ENCODE measurements at places on chromosomes 4 and X.

GRCh38 chr4:59222221-59222620 is 1977.9 kb upstream of the ADGRL3 start:
- DNase-seq = no peak

- no peak for DNase-seq
Observed at GRCh38 chr4:8081621-8082516, 76.7 kb downstream of the ABLIM2 start.

GRCh38 chr4:98536631-98537030 is 121.8 kb downstream of the TSPAN5 start:
- no peak for DNase-seq

DNA sequence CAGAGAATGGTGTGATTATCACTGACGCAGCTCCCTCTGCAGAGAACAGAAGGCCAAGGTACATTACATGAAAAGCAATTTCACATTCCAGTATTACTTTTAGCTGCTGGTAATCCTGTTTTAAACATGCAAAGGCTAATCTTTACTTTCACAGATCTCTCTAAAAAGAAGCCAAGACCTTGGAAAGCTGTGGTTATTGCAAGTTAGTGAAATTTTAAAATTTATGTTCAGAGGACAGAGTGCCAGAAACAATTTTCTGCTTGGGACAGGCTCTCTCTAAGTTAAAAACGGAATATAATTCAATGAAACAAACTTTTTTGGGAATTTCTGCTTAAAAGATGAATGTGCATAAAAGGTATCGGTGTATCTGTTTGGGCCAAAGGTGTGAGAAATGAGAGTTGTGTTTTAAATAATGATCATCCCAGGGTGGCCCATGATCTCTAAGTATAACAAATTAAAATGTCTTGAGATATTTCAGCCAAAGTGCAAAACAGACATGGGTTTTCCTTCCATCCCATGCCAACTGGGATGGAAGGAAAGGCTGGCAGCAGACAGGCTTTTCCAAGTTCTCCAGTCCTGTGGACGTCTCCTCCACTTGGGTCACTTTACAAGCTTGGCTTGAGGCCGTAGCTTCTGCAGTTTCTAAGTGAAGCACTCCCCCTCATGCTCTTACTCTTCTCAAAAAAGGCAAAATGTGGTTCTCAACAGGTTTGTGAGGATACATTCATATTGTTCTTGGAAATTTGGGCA is 118.0 kb downstream of the DRD5 start:
- no peak for DNase-seq

All from activated CD8-positive, alpha-beta memory T cell treated with anti-CD3 and anti-CD28 coated beads for 1 hour (primary cell).